ENCODE measurements at places on chromosomes 1 and 21.

DNA sequence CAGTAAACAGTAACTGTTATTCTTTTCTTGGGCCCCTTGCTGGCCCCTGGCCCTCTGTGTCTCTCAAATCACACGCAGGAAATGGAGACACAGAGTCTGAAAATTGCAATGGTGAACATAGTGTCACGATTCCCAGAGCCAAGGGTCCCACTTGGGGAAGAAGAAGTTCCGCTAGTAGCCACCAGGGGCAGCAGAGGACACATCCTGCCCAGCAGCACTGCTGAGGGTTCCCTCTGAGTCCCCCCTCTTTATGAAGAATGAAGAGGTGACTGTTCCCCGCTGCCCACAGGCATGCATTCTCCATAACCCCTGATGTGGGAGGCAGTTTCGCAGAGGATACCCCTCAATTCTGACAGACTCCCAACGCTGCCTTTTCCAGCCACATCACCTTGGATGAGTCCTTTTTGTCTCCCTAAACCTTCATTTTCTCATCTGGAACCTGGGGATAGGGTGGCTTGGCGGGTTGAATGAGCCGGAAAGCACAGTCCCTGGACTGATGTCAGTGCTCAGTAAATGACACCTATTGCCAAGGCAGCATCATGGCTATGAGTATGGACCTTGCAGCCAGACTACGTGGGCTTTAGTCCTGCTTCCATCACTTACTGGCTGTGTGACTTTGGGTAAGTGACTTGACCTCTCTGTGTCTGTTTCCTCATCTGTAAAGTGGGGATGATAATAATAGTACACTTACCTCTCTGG, 238.0 kb upstream of the TMEM51 start:
- DNase-seq: no peak

GRCh38 chr1:53172426-53173128, 24.0 kb upstream of the CPT2 start:
- no peak for DNase-seq

GRCh38 chr1:228992907-228993535, 257.7 kb downstream of the RHOU start:
- no peak for DNase-seq

GRCh38 chr1:229028544-229028943, 242.4 kb upstream of the RAB4A start:
- DNase-seq: no peak

DNA sequence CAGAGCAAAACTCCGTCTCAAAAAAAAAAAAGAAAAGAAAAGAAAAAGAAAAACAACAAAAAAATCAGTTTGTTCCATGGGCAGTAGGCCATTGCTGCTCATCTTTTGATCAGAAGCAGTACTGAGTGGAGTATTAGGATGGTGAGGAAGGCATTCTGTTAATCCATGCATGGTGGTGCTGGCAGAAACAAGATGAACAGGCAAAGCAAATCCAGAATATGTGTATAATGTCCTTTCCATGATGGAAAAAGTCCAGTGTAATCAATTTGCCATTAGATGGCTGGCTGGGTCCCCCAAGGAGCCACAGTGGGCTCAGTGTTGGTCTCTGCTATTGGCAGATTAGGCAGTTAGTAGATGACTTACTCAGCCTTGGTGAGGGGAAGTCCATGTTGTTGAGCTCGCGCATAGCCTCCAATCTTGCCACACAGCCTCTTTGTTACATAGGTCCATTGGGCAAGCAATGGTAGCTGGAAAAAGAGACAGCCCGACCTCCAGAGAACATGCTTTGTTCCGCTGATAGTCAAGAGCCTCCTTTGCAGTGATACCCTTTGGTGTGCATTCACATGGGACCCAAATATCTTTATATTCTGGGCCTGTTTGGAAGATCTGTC, 23.3 kb downstream of the H3-3A start:
- DNase-seq: no peak

DNA sequence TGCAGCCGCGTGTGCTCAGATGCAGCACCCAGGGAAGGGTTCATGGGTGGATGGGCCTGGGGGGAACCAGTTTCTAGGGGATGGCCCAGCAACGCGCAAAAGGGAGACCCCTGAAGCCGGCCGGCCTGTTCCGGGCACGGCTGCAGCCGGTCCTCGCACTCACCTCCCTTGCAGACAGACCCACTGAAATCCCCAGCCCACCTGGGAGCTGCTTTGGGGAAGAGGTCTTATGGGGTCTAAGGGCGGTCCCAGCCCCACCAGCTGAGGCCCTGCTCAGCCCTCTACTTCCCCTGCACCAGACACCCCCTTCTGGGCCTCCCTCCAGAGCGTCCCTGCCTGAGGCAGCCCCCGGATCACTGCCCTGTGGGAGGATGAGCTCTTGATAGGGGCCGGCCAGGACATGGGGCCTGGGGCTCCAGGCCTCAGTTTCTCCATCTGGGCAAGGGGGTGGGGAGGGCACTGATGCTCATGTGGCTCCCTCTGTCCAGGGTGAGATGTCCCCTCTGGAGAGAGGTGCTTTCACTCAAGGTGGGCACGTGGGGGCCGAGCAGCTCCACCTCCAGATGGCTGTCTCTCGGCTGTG, 20.0 kb upstream of the TTC34 start:
- DNase-seq: no peak

- DNase-seq: no peak
These were observed 456.1 kb downstream of the AJAP1 start for GRCh38 chr1:5110508-5110907.

DNA sequence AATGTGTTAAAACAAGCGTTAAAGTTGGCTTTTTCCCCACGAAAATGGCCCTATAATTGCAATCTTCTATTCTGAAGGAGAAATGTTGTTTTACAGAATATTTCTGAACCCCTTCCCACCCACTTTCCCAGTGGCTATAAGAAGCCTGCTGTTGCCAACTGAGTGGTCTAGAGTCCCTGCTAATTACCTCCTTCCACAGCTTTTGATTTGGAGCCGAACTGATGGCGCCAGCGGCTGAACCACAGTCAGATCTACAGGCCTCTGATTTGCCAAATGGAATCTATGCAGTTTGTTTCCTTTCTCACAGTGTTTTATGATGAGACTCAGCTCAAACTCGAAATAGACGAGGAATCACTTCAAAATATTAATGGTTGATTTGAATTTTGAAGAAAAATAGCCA, 76.0 kb upstream of the C1orf105 start:
- DNase-seq: no peak

- no peak for DNase-seq
These were observed 24.7 kb downstream of the MEF2D start for GRCh38 chr1:156475568-156476500.

Measured in non-pigmented ciliary epithelial cell (primary cell).